CD8-positive, alpha-beta memory T cell (primary cell): ENCODE measurements at places on chromosomes 1 and 21. TPM values are rescaled to one million over a fixed set of nuclear protein-coding genes. Genes with fewer than 3 reads are reported as not detected.

DNA sequence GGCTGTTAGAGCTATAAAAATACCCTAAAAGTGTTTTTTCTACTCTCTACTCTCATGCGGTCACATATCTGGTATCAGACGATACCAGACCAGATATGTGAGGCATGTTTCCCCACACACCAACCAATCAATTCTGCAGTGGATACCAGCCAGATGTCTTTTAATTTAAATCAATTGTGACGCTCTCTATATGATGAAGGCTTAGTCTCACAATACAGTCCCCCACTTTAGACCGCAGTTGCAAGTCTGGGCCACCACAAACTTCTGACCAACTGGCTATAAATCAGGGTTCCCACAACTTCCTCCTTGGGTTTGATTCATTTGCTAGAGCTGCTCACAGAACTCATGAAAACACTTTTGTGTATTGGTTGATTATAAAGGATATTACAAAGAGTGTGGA is 586.1 kb upstream of the ZP4 start:
- DNase-seq = no peak

DNA sequence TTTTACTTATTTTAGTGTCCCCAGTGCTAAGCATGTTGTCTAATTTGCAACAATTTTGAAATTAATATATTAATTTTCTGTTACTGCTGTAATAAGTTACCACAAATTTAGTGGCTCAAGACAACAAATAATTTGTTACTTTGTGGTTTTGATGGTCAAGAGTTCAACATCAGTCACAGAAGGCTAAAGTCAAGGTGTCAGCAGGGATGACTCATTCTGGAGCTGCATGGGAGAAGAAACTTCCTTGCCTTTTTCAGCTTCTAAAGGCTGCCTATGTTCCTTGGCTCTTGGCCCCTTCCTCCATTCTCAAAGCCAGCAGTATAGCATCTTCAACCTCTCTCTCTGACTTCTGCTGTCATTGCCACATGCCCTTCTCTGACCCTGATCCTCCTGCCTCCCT is 271.8 kb downstream of the HLX start:
- no peak for DNase-seq

DNA sequence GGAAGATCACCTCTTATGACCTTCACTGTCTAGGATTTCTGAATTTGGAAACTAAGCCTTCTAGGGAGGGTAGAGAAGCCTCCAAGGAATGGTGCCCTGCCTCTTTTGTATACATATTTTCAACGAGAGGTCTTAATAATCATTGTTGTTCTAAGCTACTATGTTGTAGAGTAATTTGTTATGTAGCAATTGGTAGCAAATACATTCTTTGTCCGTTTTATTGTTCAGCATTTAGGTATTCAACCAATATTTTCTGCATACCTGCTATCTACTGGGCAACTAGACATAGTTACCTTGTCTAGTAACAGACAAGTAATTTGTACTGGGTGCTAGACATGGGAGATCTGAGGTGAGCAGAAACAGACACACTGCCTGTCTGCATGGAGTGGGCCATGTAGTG is 20.8 kb upstream of the NCF2 start:
- no peak for DNase-seq

DNA sequence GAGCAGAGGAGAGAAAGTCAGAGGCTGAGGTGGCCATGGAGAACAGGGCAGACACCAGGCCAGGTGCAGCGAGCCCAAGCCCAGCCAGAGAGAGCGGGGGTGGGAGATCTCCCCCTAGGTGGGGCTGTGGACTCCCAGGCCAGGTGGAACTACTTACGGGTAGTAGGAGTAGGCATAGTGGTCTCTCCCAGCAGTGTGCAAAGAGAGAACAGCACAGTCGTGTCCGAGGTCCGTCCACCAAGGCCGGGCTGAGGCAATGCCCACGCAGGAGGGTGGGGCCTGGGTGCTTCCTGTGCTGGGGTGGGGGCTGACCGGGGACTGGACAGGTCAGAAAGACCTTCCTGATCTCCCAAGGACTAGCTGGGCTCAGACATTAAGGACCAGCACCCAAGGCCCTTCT is 263.7 kb downstream of the PTPRU start:
- no peak for DNase-seq

DNA sequence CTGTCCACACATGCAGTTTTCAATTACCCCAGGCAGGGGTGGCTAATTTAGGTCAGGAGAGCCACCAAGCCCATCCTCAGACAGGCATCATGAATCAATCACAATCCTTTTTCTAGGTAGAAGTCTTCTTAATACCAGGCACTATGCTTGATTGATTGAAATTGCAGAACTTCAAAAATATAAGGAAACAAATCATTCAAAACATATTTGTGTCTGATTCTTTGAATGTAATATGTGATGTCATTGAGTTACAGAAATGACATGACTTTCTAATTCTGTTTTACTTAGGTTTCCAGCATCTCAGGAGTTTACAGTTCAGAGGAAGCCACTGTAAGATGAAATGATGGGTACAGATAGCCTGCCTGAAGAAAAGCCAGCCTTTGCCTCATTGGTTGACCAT is 26.7 kb downstream of the RXRG start:
- no peak for DNase-seq

DNA sequence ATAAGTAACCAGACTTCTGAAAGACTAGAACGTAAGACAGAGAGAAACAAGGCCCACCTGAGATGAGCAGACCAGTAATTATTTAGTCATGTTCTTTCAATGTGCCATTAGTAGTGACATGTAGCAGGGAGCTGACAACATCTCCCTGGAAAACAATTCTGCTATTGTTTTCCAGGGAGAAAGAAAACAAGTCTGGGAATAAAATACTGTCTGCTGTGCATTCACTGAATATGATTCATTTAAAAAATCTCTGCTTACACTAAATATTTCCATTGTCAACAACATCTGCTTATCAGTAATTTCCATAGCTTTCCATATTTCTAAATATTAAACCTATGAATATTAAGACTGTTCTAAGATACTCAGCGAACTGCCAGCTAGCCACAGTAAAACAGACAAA is 80.0 kb downstream of the VCAM1 start:
- DNase-seq = no peak

DNA sequence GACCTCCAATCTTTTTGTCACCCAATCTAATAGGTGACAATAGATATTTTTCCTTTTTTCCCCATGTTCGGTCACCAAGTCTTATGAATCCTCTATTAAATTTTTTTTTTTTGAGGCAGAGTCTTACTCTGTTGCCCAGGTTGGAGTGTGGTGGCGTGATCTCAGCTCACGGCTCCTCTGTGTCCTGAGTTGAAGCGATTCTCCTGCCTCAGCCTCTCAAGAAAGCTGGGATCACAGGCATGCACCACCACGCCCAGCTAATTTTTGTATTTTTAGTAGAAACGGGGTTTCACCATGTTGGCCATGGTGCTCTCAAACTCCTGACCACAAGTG is 42.5 kb upstream of the MTF1 start:
- DNase-seq = no peak

DNA sequence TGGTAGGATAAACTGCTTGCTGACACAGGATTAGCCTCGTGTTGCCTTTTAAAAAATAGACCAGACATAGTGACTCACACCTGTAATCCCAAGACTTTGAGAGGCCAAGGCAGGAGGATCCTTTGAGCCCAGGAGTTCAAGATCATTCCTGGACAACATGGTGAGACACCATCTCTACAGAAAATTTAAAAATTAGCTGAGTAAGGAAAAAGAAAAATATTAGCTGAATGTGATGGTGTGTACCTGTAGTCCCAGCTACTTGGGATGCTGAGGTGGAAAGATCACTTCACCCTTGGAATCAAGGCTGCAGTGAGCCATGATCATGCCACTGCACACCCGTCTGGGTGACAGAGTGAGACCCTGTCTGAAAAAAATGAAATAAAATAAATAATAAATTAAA is 82.0 kb downstream of the ETS2 start:
- DNase-seq = no peak

- DNase-seq = no peak
Measured at GRCh38 chr1:191876631-191877030, 281.6 kb upstream of the RGS18 start.

- no peak for DNase-seq
Measured at GRCh38 chr1:107135463-107135862, 5.4 kb upstream of the NTNG1 start.

DNA sequence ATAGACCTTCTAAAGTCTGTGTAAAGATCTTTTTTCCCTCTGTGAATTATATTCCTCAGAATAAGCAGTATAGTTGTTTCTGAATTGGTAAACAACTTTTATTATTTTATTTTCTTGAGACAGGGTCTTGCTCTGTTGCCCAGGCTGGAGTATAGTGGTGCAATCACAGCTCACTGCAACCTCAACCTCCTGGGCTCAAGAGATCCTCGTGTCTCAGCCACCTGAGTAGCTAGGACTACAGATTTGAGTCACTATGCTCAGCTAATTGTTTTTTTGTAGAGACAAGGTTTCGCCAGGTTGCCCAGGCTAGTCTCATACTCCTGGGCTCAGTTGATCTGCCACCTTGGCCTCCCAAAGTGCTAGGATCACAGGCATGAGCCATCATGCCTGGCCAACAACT is 26.6 kb upstream of the HMGN1 start:
- no peak for DNase-seq

DNA sequence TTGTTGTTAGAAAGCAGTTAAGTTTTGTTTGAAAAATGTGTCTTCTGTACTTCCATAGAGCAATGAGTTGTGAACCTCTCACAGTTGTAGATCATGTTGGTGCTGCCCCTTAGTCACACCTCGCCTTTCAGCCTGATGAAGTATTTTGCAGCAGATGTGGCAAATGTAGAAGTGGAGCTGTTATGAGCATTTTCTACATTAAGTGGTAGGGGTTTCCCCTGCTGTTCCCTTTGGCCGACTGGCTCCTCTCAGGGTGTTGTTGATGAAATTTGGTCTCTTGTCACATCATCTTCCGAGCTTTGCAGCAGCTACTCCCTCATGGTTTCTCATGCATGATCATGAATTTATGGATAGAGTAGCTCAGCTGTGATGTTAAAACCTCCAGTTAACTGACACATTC is 33.6 kb upstream of the DENND1B start:
- no peak for DNase-seq

Gene IGSF3
- not detected for polyA plus RNA-seq

Gene ADGRB2
- polyA plus RNA-seq = 0.24 TPM

Gene TSEN15
- polyA plus RNA-seq = 54.3 TPM

Gene SLC66A1
- 5.7 TPM for polyA plus RNA-seq

Gene PGLYRP4
- polyA plus RNA-seq = not detected

Gene XCL2
- 90.6 TPM for polyA plus RNA-seq

Gene PSEN2
- polyA plus RNA-seq = 9.8 TPM

Gene ABCA4
- polyA plus RNA-seq = not detected

Gene HSD3B2
- polyA plus RNA-seq = not detected

Gene CACHD1
- not detected for polyA plus RNA-seq
